Stimulated activated CD4-positive, alpha-beta T cell treated with anti-CD3 and anti-CD28 coated beads, Interleukin-1b, Interleukin-23, amount 100 ng/mL, for 1 hour (primary cell): ENCODE measurements at places on chromosomes 12 and 14.

DNA sequence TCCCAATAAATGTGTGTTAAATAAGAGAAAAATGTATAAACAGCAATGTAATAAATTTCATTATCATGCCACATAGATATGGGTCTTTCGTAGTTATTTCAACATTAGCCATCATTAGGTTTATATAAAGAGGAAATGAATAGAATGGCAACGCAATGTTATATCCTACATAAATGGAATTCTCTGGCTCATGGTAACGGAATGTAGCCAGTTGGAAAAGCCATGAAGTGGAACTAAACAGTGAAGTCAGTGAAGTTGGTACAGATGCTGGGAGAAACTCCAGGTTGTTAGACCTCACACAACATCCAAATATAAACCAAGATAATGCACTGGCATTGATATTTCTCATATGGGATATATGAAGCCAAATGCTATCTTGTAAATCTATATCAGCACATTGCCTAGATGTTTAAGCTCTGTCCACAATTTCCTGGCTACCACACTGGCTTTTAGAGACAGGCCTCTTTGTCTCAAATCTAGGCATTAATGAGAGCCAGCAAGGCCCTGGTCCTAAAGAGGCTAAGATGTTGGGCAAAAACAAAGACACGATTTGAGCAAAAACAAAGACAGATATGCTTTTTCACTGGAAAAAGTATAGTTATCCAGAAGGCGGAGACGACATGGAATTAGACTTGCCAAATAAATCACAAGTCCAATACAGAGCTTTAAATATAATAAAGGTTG, 861.0 kb downstream of the RPS29 start:
- DNase-seq = no peak

- DNase-seq = no peak
Observed at GRCh38 chr12:68806488-68807237, 1.3 kb upstream of the MDM2 start.

GRCh38 chr12:113302886-113303640, 31.8 kb downstream of the SLC8B1 start:
- no peak for DNase-seq

GRCh38 chr14:36035675-36036074, 140.8 kb downstream of the PTCSC3 start:
- no peak for DNase-seq

DNA sequence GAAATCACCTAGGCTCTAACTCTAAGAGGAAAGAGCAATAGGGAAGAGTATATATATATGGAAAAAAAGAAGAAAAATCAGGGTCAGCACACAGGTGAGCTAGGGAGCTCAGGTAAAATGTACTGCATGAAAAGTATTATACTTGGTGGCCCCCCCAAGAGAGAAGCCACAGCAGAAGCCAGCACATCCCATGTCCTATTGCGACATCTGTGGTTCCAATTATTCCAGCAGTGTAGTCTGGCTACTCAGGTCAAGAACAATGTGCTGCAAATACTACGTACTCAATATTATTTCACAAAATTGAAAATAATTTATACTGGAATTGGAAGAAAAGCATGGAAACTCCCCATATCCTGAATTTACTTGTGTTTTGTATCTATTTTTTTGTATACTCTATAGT, 85.5 kb downstream of the CEP83 start:
- DNase-seq = no peak

DNA sequence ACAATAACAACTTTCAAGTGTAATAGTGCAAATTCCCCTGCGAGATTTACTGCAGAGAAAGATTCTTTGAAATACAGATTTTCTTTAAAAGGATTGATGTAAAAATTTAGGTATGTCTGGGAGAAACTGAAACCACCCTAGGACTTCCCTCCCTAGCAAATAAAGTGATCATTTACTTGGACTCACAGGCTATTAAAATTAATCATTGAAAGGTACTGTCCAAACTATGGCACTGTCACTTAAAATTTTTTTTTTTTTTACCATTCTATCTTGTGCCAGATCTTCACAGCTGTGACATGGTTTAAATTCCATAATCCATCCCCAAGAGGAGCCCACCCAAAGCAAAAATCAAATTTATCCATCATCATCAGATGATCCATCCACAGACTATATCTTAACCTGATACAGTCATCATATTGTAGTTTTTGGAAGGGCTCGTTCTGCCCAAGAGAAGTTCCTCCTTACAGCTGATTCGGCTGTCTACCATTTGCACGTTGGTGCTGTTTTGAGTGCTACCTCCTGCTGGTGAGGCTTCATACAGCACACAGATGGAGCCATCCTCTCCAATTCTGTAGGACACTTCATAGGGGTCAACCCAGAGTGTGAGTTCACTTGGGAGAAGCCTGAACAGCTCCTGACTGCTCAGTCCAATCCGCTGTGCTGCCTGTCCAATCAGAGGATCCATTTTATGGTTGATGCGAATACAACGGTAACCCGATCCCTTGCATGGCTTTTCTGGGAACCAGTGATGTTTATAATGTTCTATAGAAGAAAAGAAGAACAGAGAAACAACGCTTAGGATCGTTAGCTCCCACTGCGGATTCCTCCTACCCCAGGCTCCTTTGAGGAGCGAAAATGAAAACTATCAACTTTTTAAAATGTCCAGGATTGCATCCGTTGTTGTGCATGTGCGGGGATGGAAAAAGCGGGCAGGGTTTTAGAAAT, 1.7 kb downstream of the BTG1 start:
- peak; percentile 25 for DNase-seq

GRCh38 chr12:128852885-128853599, at the start of gene GLT1D1:
TSS of gene GLT1D1 (plus strand) at chr12:128853478. CDS start at chr12:128853582, 104 bp downstream.
- DNase-seq = no peak

- no peak for DNase-seq
Observed at GRCh38 chr14:67131691-67132090, 57.5 kb upstream of the GARIN2 start.

DNA sequence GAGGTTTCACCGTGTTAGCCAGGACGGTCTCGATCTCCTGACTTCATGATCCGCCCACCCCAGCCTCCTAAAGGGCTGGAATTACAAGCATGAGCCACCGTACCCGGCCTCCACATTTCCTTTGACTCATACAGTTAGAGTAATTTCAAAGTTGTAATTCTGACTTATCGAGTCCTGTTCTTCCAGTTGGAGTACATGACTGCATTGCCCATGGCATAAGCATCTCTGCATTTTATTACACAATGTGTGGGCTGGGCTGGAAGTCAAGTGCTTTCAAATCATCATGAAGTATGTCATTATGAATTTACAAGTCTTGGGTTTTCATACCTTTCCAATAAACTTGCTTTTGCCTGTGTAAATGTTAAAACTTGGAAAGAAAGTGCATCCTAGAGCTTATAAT, 1295.7 kb upstream of the FLRT2 start:
- DNase-seq = no peak

DNA sequence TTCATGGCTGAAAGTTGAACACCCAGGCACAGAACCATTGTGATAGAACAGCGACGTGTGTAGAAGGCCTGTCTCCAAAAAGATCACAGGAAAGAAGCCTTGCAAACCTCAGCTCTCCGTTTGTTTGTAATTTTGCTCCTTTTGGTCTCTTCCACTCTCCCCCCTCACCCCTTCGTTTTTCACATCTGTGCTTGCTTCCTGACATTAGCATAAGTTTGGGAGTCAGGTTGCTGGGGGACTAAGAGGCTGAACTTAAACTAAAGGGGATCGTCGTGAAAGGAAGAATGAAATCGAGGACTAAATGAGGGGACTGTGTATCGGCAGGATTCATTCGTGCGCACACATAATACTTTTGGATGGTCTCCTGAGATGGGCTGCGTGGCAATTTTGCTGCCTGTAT, 200.6 kb downstream of the BCAT1 start:
- no peak for DNase-seq

DNA sequence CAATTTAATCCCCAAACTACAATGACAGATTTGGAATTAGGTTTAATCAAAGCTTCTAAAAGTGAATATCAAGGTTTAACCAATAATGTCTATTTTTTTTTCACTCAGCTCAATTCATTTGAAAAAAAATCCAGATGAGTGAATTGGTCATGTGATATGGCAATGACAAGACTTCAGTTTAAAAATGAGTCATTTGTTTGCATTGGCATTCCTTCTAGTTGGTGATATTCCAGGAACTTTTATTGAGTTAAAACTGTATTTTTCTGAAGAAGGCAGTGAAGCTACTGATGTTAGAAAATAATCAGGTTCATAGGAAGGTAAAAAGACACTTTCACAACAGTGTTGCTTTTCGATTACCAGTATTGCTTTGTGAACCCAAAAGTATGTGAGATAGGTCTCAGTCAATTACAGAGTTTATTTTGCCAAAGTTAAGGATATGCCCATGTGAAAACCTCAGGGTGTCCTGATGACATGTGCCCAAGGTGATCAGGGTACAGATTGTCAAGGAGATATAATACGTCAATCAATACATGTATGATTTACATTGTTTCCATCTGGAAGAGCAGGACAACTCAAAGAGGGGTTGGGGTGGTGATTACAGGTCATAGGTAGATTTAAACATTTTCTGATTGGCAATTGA, 1214.9 kb downstream of the GALC start:
- DNase-seq = no peak

DNA sequence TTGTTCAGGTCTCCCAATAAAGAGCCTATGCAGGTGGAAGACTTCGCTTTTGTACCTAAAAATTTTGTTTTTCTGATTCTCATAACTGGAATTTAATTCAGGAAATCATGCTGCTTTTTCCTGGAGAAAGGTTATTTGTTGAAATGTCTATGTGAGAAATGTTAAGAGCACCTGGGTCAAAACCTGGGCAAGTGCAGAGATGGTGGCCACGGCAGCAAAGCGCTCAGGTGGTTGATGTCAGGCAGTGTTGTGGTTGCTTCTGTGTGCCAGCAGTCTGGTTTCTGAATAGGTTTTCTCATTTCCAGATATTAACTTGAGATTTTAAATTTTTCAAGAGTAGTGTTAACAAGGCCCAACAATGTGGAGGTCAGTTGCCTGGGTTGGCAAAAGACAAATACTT, 96.2 kb downstream of the ESR2 start:
- DNase-seq = no peak

DNA sequence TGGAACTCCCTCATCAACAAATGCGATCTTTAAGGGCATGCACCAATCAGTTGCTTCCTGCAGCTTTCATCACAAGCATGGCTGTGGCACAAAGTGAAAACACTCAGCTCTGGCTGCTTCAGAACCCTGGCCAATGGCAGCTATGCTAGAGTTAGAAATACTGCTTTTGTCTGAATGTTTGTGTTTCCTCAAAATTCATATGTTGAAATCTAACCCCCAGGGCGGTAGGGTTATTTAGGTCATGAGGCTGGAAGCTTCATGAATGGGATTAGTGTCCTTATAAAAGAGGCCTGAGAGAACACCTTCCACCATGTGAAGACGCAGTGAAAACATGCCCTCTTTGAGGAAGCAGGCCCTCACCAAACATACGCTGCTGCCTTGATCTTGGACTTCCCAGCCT, 453.9 kb downstream of the SNAPC1 start:
- no peak for DNase-seq

DNA sequence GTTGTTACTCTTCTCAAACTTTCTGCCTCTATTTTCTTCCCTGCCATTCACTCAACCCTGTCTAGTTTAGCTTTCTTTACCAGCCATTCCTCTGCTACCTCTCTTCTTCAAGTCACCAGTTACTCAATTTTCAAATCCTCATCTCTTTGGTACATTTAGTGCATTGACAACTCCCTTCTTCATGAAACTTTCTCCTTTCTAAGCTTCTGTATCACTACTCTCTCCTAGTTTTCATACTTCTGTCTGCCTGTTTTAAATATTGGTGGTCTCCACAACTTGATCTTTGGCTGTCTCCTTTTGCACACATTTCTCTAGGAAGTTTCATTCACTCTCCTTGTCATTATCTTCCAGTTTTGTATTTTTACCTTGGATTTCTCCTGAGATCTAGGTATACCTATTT, 6.0 kb downstream of the LEMD3 start:
- no peak for DNase-seq

GRCh38 chr12:4164559-4165558, 108.7 kb upstream of the CCND2 start:
- DNase-seq = peak; percentile 40

- no peak for DNase-seq
Observed at GRCh38 chr14:77473921-77474320, 16.0 kb downstream of the AHSA1 start.

- no peak for DNase-seq
Observed at GRCh38 chr12:14394317-14395073, 29.0 kb downstream of the ATF7IP start.

DNA sequence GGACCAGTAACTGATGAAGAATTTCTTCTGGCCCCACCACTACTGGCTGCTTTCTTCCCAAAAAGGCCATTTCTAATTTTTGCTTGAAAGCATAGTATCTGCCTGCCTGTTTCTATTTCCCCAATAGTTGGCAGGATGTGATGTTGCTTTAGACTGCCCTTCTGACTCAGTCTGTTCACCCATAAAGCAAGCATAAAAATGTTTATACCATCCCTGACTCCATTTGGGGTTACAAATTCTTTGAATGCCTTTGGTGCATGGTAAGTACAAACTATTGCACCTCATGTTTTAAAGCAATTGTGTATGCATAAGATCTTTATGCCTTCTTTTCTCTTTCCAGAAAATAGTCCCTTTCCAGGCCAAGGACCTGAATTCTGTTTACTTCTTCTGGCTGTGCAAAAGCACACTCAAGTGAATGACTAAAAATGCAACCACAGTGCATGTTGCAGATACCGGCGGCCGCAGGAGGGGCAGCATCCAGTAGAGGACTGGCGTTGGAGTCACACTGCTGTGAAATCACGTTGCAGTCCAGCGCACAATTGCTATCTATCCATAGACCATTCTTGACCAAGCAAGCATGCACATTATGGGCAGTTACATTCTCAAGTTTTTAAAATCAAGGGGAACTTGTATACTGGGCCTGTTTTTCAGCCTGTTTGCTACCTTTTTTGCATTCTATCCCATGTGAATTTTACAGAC, 82.4 kb downstream of the SLC5A8 start:
- DNase-seq = no peak

DNA sequence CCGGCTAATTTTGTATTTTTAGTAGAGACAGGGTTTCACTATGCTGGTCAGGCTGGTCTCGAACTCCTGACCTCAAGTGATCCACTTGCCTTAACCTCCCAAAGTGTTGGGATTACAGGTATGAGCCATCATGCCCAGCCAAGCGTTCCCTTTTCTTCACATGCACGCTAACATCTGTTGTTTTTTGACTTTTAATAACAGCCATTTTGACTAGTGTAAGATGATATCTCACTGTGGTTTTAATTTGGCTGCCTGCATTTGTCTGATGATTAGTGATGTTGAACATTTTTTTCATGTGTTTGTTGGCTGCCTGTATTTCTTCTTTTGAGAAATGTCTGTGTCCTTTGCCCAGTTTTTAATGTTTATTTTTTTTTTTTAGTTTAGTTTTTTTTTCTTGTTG, 10.2 kb upstream of the YARS2 start:
- no peak for DNase-seq
